ENCODE measurements at places on chromosomes 16 and 17.

GRCh38 chr16:65622151-65622550 lies 500.3 kb upstream of the CDH11 start:
- DNase-seq: no peak

GRCh38 chr17:4584917-4585637 lies 748 bp downstream of the SMTNL2 start:
- DNase-seq: no peak

- DNase-seq: no peak
Measured at GRCh38 chr17:3681565-3681964, 13.0 kb downstream of the EMC6 start.

DNA sequence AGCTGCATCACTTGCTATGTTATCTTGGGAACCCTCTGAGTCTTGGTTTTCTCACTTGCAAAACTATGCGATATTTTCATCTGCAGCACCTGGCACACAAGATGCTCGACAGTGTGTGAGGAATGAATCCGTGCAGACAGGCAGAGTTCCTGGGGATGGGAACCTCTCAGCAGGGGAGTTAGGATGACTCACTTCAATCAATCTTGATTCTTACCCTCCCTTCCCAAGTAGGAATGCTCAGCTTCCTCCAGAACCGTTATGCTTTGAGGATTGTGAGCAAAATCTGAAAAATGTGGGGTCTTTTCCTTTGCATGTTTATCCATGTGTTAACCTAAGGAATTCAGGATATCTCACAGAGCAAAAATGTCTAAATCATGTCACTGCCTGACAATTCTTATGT lies 68.9 kb upstream of the HNF1B start:
- DNase-seq: no peak

GRCh38 chr17:10417431-10417830 lies 4.3 kb downstream of the MYH8 start:
- DNase-seq: no peak

DNA sequence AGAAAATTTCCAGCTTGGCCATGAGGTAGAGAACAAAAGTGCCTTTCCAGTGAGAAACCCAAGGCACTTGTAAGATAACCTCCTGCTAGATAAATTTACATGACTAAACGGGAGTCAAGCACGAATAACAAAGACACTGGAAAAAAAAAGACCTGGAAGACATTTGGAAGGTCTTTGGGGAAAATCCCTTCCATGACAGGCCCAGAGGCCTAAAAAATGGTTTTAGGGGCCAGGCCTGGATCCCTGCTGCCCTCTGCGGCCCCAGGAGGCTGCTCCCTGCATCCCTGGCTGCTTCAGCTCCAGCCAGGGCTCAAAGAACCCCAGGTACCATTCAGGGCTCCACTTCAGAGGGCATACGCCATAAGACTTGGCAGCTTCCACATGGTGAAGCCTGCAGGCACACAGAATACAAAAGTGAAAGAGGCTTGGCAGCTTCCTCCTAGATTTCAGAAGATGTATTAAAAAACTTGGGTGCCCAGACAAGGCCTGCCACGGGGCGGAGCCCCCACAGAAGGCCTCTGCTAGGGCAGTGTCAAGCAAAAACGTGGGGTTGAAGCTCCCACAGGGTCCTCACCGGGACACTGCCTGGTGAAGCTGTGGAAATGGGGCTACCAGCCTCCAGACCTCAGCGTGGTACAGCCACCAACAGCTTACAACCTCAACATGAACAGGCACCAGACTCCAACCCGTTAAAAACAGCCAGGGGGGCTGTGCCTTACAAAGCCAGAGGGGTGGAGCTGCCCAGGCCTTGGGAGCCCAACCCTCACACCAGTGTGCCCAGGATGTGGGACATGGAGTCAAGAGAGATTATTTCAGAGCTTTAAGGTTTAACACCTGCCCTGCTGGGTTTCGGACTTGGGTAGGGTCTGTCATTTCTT lies 77.1 kb downstream of the SDK2 start:
- DNase-seq: no peak

- DNase-seq: no peak
Measured at GRCh38 chr16:69775563-69775962, 13.4 kb downstream of the WWP2 start.

- no peak for DNase-seq
Measured at GRCh38 chr17:55161935-55162555, 102.7 kb upstream of the HLF start.

DNA sequence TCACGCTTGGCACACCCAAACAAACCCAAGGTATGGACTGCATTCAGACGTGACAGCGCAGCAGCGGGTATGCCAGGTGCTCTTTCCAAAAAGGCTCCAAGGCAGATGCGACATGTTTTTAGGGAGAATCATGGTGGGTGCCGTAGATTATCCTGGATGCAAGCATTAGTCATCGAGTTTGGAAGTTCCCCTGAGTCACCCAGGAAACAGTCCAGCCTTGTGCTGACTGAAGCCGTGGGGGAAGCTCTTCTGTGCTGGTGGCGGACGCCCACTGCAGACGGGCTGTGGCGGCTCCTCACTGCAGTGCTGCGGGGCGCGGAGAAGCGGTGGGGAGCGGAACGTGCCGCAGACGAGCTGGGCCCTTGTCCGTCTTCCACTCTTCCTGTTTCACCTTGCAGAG lies 13.9 kb downstream of the JPT2 start:
- DNase-seq: no peak

- no peak for DNase-seq
Measured at GRCh38 chr16:75063549-75064088, 53.0 kb downstream of the LDHD start.

DNA sequence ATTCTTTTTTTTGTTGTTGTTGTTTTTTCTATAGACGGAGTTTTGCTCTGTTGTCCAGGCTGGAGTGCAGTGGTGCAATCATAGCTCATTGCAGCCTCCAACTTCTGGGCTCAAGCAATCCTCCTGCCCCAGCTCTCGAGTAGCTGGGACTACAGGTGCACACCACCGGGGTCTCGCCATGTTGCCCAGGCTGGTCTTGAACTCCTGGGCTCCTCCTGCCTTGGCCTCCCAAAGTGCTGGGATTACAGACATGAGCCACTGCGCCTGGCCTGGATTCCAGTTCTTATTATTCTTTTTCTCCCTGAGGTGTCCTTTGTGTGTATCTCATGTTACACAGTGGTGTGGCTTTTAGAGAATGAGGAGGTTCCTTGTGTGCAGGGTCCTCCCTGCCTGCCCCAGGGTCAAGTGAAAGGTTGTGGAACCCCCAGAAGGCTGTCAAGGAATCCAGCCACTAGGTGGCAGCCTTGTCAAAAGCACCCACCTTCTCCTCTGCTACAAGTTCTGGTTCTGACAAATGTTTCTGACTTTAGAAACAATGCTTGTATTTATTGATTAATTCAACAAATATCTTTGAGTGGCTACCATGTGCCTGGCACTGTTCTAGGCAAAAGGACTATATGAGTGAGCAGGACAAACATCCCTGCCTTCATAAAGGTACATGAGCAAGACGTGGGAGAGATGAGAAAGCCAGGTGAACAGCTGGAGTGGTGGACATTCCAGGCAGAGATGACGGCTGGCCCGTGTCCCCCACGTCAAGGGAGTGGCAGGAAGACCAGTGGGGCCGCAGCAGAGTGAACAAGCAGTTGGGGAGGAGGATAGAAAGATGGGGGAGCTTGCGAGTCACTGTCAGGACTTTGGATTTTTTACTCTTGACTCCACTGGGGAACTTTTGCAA lies 112.4 kb downstream of the SPECC1 start:
- peak; percentile 57 for DNase-seq

DNA sequence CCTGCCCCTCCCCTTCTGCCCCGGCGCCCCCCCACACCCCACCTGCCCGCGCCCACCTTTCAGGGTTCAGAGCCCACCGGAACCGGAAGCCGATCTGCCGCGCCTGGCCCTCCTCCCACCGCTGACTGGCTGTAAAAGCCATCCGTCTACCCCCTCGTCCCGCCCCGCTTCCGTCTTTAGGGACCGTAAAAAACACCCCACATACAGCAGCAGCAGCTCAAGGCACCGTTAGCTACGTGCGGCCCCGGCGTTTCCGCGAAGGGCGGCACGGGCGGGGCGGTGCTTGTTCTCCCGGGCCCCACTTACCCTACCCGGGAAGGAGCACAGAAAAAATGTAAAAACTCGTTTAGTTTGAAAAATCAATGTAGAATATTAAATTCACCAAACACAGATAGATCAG lies at the start of gene MRPL28:
Gene MRPL28, minus strand, starts transcription at position 96 of the 400 bp plus-strand sequence. CDS start 320 bp downstream, outside the sequence.
- DNase-seq: peak; percentile 90

DNA sequence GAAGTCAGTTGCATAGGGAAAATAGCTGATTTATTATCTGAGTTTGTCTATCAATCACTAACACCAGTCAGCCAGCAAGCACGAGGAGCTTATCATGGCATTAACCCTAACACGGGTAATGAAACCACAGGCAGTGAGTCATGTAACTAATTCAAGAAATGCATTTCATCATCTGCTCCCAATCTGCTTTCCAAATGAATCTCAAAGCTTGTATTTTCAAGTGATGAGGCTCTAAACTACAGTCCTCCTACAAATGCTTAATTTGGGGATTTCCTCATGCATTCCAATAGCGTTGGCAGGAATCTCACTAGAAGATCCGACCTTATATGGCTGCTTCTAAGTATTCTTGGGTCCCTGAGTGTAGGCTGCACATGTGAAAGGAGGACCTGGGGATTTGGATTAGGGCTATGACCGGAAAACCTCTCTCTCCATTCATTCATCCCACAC lies 118.4 kb upstream of the HSBP1 start:
- no peak for DNase-seq

DNA sequence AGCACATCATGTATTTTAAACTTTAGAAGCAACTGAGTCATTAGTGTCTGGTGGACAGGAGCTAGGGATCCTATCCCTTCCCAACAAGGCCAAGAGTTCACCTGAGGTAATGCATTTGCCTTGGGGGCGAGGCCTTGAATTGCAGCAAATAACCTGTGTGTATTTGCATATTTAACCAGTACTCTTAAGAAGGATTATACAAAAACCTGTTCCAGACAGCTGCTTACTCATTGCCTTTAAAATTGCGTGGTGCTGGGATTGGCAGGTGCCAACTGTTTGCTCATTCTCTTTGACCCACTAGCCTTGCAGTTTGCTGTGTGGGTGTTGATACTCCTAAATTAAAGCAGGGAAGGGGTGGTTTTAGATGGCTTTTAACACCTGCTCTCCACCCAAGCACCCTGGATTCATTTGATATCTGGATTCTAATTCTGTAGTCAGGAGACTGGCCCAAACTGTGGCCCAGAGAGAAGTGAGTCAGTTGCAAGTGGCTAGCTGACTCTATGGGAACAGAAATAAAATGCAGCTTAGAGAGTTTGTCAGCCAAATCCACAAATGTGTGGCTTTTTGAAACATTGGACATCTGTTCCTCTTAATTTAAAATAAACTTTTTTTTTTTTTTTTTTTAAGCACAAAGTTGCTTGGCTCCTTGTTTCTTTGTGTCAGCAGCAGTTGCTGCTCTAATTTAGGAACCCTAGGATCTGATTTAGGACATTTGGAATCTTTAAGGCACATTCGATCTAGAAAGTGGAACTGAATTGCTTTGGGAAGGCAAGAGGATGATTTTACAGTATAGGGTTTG lies 46.9 kb downstream of the TUBD1 start:
- DNase-seq: no peak

GRCh38 chr16:85520853-85521521 lies 92.1 kb upstream of the GSE1 start:
- no peak for DNase-seq

- no peak for DNase-seq
Measured at GRCh38 chr17:40448639-40449261, 5.5 kb downstream of the IGFBP4 start.

- no peak for DNase-seq
Measured at GRCh38 chr17:34773036-34773435, 188.2 kb downstream of the CCT6B start.

- no peak for DNase-seq
Measured at GRCh38 chr17:49443862-49444261, 29.2 kb upstream of the PHB1 start.

DNA sequence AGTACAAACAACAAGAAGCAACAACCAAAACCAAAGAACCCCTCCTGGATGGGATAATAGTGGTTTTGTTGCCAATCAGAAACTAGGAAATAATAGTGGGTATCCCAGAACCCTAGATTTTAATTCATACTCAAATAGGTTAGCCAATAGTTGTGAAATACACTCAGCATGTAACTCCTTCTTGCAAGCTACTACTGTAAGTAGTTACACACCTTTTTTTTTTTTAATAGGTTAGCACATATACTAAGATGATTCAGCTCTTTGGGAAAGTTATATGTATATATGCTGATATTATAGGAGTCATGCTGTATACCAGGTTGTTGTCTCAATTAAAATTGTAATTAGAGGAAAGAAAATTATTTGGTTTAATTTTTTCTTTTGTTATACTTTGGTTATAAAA lies 92.5 kb upstream of the HAS3 start:
- no peak for DNase-seq

GRCh38 chr16:56387396-56387795 lies 37.9 kb downstream of the AMFR start:
- no peak for DNase-seq

DNA sequence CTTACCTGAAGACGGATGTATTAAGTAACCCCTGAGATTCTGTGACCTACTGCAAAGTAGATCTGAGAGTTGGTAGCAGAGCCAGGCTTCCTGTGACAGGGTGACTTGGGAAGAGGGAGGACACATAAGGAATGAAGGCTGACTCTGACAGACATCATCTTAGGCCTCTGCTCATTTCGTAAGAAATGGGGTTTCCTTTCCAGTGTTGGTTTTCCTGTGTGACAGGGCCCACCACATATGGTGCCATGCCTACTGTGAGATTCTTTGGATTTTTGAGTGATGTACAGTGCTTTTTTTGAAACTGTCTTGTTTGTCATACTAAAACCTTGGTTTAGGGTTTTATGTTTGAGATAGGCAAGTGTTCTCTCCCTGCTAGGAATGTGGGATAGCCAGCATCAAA lies 12.7 kb downstream of the LIG3 start:
- DNase-seq: no peak

- DNase-seq: no peak
Measured at GRCh38 chr17:32780721-32781120, 96.2 kb downstream of the MYO1D start.

DNA sequence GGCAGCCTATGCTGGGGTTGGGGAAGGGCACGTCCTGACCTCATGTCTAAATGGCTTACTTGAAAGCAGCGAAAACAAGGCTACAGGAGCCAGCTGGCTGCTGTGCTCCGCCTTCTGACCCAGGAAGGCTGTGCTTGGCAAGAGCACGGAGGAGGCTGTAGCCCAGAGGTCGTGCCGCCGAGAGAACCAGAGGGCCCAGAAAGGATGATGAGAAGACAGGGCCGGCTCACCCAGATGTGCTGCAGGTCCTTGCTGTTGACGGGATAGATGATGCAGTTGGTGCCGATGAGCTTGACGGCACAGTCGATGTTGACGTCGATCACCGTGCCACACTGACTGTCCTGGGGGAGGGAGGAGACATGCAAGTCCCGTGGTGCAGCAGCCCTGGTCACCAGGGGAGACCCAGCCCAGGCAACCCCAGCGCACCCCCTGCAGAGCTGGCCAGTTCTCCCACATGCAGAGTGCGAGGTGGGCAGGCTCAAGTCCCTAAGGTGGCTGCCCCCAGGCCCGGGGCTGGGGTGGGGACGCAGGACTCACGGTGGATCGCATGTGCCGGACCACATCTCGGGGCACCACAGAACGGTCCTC lies 20.7 kb downstream of the SPHK1 start:
- DNase-seq: no peak

- DNase-seq: no peak
Measured at GRCh38 chr17:12395733-12396354, 269.8 kb upstream of the MYOCD start.

GRCh38 chr17:28020515-28020914 lies 22.0 kb upstream of the NLK start:
- no peak for DNase-seq

All from stimulated activated CD8-positive, alpha-beta memory T cell treated with anti-CD3 and anti-CD28 coated beads, Interleukin-4, amount 100 ng/mL, for 24 hours (primary cell).